ENCODE measurements at places on chromosomes 2 and 18.

DNA sequence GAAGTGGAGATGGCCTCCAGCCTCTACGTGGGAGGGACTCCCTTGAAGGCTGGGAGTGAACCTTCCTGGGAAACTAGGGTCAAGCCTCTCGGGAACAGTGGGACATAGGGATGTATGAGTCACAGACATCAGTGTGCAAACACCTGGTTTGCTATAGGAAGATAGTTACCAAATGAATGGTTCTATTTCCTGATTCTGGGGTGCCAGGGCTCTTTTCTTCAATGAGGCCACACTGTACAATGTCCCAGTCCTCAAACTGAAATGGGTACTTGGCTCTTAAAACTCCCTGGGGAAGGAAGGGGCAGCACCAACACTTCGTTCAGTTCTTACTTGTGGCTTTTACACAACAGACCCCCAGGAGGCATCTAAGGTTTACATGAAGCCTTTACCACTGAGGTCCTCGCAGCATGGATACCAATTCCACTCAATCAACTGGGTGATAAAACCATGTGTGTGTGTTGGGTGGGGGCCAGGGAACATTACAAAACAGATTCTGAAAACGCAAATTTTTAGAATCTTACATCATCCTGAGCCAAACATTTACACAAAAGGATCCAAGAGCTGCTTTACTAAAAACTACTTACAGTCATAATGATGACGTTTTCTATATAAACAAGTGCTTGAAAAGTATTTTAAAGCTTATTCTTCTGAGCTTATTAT is 10.4 kb downstream of the ERFE start:
- DNase-seq, result no peak

- no peak for DNase-seq
Measured at GRCh38 chr2:12538138-12538694, 178.5 kb upstream of the TRIB2 start.

DNA sequence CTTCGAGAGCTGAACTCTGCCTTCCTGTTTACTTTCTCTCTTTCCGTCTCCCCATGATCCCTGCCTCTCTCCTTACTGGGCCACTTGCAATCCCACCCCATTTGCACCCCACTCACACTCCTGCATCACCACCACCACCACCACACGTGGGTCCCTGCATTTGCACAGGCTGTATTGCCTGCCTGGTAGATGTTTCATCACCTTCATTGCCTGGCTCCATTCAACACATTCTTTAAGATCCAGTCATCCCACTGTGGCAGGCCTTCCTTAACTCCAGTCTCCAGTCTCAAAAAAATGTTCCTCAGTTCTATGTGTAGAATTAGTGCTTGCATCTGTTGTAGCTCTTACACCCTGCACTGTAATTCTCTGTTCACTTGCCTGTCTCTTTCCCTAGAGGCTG is 13.9 kb downstream of the NOSTRIN start:
- DNase-seq, result no peak

- DNase-seq, result no peak
Measured at GRCh38 chr2:105786231-105787230, 41.8 kb downstream of the NCK2 start.

GRCh38 chr2:238843476-238843875 is 4.4 kb upstream of the TWIST2 start:
- DNase-seq, result no peak

DNA sequence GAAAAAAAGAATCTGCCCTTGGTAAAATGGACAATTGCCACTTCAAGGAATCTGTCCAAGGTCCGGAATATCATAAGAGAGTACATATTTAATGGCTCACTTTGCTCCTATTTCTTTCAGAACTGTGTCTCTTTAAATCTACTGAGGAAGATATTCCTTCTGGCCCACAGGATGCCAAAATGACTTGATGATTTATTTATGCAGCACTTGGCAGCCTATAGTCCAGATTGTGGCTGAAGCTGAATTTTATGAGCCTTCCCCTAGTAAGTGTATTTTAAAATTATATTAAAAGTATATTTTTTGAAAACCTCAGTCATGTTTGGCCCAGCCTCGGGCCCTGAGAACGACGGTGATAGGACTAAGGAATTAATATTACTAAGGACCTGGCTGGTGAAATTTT is 465.1 kb upstream of the HNRNPA3 start:
- DNase-seq, result no peak

DNA sequence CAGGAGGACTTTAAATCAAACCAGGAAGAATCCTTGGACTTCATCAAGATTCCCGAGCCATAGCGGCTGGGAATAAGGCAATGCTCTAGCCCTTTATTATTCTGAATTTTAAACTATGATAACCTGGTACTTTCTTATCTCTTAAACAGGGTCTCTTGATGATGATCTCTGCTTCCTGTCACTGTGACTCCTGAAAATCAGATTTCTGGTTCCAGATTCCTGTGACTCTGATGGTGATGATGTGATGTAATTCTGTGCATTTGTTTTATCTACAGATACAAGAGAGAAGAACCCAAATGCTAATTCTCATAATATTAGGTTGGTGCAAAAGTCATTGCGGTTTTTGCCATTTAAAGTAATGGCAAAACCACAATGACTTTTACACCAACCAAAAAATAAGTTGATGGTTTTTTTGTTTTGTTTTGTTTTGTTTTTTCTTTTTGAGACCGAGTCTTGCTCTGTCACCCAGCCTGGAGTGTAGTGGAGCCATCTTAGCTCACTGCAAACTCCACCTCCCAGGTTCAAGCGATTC is 116.3 kb upstream of the CREB1 start:
- DNase-seq, result no peak

DNA sequence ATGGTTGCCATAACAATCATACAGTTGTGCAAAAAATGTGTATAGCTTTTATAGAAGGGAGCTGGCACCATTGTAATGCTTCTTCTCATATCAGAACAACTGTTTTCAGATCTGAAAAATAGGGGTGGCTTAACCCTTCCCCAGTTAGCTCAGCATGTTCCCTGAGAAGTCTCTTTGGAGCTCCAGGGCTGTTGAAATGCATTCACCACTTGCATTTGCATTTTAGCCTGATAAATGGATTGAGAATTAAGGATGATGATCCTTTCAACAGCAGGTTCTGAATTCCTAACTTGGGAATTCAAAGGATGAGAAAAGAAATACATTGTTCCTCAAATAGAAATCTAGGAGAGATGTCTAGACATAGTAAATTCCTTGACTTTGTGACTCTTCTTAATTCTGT is 181.7 kb upstream of the ALPP start:
- no peak for DNase-seq

GRCh38 chr2:10772201-10772867 is 40.3 kb downstream of the PDIA6 start:
- no peak for DNase-seq

Measured in substantia nigra (tissue), 51 donors.